ENCODE measurements at places on chromosomes 5 and 9.

DNA sequence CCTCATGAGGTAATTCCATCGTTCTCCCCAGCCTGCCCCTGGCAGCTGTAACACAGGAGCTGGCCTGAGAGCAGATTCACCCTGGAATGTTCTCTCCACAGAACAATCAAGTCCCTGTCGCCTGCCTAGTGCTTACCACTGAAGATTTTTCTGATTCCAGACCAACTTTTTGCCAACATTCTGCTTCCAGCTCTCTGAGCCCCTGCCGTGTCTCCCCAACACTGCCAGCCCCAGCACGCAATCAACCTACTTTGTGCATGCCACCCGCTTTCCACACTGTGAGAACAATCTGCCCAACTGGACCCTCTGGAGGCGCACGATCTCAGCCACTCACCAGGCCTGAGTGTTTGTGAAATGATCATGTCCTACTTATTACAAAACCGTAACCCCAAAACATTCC lies 62.6 kb downstream of the PSMB7 start:
- no peak for DNase-seq

DNA sequence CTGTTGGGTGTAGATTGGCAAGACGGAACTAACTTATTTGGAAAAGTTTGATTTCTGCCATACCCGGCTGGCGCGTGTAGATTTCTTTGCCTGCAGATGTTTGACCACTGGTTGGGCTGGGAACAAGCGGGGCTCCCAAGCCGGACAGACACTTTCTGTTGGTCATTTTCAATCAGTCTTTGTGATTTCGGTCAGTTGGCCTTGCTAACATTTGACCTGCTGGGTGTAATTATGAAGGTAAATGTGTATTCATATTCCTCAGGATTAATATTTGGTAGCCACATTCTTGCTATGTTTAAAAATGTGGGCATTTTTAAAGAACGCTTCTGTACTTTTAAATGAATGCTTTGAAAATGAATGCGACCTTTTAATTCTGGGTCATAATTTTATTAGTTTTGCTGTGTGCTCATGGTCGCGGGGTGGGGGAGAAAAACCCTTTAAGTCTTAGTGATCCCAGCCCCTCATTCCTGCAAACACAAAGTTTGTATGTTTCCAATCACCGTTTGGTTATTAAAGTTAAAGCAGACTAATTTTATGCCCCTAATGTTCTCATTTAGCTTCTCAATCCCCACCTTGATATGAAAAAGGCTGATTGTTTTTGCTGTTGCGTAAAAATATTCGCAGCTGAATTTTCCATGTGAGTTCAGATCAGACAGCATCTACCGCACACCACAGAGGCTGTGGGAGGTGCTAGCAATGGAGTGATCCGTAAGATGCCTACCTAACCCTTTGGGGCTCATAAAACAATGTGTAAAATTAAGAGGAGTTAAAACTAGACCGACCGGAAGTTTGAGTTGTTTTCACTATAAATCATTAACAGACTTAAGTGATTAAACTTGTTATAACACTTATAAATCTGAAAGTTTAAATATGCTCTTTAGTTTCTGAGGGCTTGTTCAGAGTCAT lies 1.5 kb downstream of the RASGRF2 start:
- DNase-seq = no peak

GRCh38 chr9:133448487-133448972 lies 11.2 kb upstream of the CACFD1 start:
- no peak for DNase-seq

DNA sequence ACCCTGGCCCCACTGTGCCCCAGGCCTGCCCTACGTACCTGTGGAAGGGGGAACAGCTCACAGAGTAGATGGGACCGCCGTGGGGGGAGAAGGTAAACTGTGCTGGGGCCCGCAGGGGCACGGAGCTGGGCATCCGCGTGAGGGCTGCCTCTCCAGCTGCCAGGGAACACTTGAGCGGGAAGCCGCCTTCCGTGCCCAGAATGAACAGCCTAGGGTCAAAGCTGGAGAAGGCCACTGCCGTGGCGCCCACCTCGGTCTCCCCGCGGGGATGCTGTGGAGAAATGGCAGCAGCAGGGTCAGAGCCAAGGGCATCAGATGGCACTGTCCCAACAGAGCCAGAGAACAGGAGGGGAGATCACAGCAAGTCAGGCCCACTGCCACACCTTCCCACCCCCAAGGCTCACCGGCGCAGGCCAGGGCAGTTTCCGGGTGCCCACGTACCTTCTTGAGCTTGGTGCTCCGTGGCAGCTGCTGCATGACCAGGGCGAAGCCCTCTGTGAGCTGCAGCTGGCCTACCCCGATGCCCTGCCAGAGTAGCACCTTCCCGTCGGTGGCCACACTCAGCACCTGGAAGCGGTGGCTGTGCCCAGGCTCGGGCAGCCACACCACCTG lies 21.9 kb downstream of the DYNC2I2 start:
- no peak for DNase-seq

GRCh38 chr5:91641730-91642350 lies 258.7 kb upstream of the ARRDC3 start:
- DNase-seq = no peak

- no peak for DNase-seq
These were observed 245.9 kb upstream of the PIK3R1 start for GRCh38 chr5:67969631-67970030.

DNA sequence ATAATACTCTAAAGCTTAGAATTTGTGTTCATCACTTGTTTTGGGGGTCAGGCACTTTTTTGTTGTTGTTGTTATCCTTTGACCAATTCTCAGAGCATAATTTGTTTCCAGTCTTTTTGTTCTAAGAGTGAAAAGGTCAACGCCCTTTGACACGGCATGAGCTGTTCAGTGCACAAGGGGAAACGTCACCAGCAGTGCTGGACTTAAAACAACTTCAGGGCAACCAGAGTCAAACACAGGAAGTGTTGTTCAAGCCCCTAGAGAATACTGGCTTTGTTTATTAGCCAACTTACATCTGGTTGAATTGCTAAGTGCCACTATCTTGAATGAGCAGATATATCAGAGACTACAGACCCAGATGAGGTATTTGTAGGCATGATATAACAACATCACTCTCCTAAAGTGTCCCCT lies 368.9 kb downstream of the TMEM161B start:
- DNase-seq = peak; percentile 75

DNA sequence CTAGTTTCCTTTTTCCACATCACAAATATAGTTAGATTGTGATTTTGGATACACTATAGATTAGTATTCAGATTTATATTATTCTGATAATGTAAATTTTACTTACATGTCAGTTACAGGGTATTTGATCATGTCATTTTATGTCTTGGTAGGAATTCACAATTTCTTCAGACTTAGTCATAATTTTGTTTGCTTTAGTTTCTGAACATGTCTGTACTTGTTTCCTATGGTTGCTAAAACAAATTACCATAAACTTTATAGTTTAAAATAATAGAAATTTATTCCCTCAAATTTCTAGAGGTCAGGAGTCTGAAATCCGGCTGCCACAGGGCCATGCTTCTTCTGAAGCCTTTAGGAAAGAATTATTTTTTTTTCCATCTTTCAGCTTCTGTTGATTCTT lies 1817.2 kb upstream of the CDH9 start:
- no peak for DNase-seq

DNA sequence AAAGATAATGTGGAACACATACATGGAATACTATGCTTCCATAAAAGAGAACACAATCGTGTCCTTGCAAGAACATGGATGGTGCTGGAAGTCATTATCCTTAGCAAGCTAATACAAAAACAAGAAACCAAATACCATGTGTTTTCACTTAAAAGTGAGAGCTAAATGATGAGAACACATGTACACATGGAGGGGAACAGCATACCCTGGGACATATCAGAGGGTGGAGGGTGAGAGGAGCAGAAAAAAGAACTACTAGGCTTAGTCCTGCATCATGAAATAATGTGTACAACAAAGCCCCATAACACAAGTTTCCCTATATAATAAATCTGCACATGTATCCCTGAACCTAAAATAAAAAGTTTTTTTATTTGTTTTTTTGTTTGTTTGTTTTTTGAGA lies 855.5 kb upstream of the NUDT12 start:
- no peak for DNase-seq

- no peak for DNase-seq
These were observed 11.4 kb downstream of the GRM6 start for GRCh38 chr5:178983728-178984127.

DNA sequence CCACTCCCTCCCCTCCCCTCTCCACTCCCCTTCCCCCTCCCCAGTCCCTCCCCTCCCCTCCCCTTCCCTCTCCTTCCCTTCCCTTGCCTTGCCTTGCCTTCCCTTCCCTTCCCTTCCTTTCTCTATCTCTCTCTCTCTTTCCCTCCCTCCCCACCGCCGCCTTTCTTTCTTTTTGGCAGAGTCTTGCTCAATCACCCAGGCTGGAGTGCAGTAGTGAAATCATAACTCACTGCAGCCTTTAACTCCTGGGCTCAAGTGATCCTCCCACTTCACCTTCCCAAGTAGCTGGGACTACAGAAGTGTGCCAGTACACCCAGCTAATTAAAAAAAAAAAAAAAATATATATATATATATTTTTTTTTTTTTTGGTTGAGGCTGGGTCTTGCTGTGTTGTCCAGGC lies 45.5 kb downstream of the IL31RA start:
- no peak for DNase-seq

DNA sequence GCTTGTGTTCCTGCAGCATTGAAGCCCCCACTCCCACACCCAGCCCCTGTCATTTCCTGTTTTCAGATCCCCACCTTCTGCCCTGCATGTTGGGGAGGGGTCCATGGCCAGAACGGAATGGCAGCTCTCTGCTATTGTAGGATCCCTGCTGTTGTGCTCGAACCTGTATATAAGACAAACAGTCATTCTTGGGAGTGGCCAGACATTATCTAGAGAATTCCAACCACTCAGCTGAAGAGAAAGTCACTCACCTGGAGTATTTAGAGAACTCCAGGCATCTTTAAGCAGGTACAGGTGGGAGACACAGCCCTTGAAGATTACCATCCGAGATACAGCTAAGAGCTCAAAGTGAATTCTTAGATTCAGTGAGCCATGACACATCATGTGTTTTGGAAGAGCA lies 96.1 kb downstream of the C9orf152 start:
- no peak for DNase-seq

DNA sequence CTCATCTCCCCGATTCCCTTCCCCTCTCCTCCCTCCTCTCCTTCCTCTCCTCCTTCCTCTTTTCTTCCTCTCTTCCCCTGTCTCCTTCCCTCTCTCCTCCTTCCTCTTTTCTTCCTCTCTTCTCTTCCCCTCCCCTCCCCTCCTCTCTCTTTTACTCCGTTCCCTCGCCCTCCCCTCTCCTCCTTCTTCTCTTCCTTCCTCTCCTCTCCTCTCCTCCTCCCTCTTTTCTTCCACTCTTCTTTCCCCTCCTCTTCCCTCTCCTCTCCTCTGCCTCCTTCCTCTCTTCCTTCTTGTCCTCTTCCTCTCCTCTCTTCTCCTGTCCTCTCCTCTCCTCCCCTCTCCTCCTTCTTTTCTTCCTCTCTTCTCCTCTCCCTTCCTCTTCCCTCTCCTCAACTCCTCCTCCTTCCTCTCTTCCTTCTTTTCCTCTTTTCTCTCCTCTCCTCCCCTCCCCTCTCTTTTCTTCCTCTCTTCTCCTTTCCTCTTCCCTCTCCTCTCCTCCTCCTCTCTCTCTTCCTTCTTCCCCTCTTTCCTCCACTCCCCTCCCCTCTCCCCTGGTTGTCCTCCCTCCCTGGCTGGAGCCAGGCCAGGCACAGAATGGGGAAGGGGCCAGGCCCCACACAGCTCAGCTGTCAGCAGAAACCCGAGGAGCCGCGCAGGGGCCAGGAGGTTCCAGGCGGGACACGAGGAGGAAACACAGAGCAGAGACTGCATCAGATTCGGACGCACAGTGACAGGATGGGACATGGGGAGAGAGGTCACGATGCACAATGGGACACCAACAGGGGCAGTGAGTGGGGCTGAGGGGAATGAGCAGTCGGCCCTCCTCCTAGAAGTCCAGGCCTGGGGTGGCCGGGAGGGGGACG lies 48.0 kb downstream of the CAMK2A start:
- DNase-seq = no peak

GRCh38 chr9:98332405-98332831 lies 77.0 kb upstream of the TBC1D2 start:
- no peak for DNase-seq

DNA sequence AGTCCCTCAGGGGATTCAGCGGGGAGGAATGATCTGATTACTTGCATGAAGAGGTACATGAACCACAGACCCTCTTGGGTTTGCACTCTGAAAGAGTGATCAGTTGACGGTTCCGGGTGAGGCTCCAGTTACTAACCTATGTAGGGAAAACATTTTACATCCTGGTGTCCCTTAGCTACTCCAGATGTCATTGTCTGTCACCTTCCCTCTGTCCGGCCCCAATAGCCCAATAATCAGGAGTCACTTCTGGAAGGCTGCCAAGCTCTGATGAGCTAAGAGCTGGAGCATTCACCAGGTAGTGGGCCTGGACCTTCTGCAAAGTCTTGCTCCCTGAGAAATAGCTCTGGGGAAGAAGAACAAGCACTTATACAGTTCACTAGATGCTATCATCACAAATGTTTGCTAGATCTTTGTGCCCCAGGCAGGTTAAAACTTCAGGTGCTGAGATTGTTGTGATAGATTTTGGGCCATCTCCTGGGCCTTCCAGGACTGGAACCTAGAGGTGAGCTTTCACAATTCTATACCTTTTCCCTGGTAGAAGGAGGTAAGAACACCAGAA lies 64.5 kb downstream of the ENTREP1 start:
- DNase-seq = no peak

GRCh38 chr5:141603923-141604717 lies 14.7 kb downstream of the DIAPH1 start:
- DNase-seq = no peak

GRCh38 chr9:94655739-94656138 lies 16.4 kb upstream of the FBP1 start:
- no peak for DNase-seq

DNA sequence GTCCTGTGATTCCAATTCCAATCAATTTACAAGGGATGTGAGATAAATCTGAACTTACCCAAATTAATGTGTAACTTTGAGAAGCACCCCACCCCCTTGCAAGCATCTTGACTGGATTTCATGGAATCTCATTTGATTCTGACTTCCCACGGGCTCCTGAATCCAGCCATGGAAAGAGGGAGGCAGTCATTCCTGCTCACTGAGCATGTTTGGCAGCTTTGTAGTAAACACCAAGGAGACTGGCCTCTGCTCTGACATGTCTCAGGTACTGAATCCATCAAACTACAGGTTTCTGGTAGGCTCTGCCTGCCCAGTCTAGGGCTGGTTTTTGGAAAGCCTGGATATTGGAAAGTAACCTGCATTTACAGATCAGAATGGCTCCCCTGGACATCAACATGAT lies 357.6 kb downstream of the ARHGEF28 start:
- DNase-seq = no peak

- no peak for DNase-seq
These were observed 506.6 kb upstream of the MPDZ start for GRCh38 chr9:13786131-13786530.

- DNase-seq = no peak
These were observed 422.7 kb downstream of the TLE1 start for GRCh38 chr9:81266674-81267073.

DNA sequence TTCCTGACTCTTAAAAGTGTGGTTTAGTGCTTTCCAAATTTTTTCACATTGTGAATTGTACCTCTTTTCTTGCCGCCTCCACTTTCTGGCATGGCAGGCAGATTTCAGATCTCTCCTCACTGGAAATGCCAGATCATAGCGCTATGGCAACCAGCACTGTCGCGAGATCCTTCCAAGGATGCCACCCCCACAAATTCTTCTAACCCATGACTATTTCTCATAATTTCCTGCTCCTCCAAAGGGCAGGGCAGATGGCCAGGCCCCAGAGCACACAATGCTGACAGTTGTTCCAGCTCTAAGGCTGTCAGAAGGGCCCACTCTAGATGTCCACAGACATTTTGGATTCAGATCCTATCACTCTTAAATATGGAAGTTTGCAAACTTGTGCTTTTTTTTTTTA lies 446.2 kb upstream of the RIOK2 start:
- peak; percentile 46 for DNase-seq
